ENCODE measurements at places on chromosomes 2 and 18.
A peak's percentile ranks its signal among the peaks of the same experiment; 100 is the strongest.

- no peak for DNase-seq
These were observed 1.6 kb downstream of the KCNJ3 start for GRCh38 chr2:154700136-154700535.

DNA sequence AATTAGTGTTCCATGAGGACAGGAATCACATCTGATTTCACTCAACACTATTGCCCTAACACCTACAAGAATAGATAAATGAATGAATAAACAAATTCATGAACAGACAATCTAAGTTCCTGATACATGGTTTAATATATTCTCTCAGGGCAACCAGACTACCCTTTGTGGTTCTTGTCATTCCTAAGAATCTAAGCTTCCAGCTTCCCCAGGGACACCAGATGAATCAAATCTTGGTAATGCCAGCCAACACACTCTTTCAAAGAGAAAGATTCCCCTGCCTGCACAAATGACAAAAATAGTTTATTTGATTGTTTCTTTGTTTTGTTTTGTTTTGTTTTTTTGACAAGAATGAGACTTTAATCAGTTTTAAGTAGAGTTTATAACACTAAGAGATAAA, 237.5 kb upstream of the CHAC2 start:
- DNase-seq: no peak

DNA sequence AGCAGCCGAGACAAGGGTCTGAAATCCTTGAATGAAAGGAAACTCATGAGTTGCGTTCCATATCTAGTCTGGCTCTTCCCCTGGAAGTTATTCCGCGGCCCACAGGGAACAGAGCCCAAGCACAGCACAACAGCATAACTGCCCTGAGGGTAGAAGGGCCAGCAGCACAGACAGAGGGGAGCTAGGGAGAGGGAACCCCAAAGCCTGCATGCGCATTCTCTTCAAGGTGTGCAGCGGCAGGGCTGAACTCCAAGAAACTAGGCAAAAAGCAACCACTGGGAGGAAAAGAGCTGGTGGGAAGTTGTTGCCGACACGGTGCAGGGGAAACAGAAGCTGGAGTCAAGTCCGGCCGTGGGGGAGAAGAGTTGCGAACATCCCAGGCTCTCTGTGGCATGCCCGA, 11.8 kb downstream of the GPR148 start:
- no peak for DNase-seq

DNA sequence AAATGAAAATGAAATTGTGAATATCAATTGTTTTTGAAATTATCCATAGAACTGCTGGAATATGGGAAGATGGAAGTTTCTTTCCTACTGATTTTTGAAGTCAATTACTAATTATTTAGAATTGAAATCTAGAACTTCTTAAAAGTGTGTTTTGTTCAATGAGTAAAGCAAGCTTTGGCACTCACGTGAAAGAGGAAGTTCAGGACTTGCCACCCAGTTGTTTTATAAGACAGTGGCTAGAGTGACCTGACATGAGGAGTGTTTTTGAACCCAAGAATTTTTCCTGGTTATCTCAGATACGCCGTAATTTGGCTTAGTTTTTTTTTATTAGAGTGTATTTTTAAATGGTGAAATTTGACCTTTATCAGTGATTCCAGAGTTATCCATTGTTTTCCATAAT, 3.5 kb downstream of the MXD1 start:
- peak; percentile 14 for DNase-seq

- DNase-seq: no peak
These were observed 70.1 kb downstream of the TSHZ1 start for GRCh38 chr18:75280427-75281280.

GRCh38 chr2:40299781-40300180, 152.1 kb downstream of the SLC8A1 start:
- no peak for DNase-seq

- no peak for DNase-seq
These were observed 29.0 kb downstream of the CCDC195 start for GRCh38 chr2:224687156-224687555.

- DNase-seq: no peak
These were observed 8.0 kb upstream of the MYL1 start for GRCh38 chr2:210323003-210323402.

DNA sequence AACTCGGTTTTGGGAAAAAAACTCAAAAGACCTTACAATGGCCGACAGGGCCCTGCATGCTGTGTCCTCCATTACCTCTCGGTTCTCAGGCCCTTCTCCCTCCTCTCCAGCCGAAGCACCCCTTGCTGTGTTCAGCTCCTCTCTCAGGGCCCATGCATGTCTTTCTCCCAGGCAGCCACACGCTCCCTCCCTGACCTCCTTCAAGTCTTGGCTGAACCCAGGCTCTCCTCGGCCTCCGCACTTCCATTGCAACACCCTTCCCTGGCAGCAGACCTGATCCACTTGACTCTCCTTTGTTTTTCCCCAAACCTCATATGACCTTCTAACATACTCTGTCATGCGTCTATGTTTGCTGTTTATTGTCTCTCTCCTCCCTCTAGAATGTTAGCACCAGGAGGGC, 114.0 kb downstream of the CYP26B1 start:
- no peak for DNase-seq

DNA sequence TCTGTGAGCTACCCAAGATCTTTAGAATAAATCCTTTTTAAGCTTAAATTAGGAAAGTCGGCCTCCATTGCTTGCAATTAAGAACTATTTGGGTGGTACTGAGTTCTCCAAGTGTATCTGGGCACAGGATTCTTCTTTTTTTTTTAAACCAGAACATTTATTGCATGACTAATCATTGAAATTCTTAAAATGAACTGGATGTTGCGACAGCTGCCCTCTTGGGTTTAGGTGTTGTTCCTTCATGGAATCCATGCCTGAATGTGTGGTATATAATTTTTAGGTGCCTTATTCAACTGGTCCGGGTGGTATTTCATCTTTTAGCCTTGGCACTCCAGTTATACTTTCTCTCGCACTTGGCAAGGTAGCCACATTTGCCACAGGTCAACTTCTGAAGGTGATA, 14.5 kb upstream of the KCNK3 start:
- DNase-seq: no peak

DNA sequence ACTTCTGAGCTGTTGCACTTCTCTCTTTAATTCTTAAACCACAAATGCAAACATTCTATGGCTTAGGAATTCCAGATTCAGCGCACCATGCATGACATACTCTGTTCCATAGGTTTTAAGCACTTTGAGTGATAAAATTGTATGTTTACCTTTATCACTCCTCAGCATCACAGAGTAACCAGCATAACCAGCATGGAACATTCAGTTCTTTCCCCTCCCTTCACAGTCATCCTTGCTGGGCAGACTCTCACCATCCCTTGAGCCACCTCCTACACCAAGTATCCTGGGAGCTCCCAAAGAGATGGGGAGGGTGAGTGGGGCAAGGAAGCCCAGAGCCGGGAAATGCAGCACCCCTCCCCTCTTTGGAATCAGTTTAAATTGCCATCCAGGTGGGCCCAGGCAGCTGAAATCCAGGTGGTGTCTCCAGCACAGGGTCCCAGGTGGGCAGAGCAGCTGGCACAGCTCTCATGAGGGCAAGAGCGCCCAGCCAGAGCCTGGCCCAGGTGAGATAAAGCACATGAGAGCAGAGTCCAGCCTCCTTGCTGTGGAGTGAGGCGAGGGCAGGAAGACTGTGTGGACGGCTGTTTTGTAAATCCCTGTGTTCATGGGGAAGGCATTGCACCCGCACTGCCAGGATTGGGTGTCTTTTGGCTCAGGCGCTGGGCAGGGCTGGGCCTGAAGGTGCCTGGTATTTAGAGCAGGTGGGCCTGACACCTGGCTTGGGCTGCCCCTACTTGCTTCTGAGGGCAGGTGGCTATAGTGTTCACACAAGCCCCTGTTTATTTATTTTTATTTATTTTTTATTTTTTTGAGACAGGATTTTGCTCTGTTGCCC, 36.8 kb downstream of the LAMA3 start:
- DNase-seq: no peak

GRCh38 chr2:182207049-182207746, 219.6 kb downstream of the PDE1A start:
- no peak for DNase-seq

DNA sequence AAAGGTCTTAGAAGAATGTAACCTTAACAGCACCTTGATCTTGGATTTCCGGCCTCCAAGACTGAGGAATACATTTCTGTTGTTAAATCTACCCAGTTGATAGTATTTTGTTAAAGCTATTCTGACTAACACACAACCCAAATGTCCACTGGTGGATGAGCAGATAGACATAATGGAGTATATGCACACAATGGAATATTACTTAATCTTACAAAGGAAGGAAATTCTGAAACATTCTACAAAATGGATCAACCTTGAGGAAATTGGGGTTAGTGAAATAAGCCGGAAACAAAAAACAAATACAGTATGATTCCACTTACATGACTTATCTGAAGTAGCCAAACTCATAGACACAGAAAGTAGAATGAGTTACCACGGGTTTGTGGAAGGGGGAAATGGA, 168.7 kb downstream of the ZNF804A start:
- no peak for DNase-seq

DNA sequence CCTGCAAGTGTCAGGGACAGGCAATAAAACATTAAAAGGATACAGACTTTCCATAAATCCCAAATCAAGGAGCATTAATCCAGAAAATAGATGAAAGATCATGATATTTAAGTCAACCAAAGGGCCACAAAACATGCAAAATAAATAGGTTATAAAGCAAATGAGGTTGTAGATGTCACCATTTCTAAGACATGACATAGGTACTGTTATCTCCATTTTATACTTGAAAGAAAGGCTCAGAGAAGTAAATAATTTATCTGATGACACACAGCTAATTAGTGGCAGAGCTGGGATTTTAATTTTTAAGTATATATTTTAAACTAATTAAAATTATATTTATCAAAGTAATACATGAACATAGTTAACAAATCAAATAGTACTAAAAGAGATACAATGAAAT, 301.8 kb downstream of the AGPS start:
- DNase-seq: no peak

DNA sequence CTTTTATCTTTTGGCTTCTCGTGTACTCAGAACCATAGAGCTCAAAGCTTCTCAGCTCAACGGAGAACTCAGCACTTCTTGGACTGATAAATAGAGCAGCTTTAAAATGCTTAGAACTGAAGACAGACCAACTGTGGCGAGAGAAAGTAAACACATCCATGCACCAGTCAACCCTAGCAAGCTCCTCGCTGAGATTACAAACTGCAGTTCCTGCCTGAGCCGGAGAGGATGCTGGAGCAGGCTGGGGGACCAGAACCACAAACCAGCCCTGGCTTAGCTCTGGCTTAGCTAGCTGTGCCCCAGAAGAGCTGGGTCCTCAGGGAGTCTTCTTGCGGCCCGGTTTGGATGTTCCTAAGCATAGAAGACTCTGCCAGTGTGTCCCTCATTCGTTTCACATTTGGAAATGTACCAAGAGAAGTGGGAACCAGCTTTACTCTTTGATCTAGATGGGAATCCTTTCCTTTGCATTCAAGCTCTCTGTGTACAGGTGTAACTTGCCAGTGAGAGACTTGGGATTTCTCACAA, 5.6 kb downstream of the PAX8 start:
- DNase-seq: no peak

GRCh38 chr2:240457223-240458043, 22.0 kb downstream of the GPC1 start:
- no peak for DNase-seq

GRCh38 chr2:110215566-110216158, 3.3 kb upstream of the MTLN start:
- DNase-seq: no peak

DNA sequence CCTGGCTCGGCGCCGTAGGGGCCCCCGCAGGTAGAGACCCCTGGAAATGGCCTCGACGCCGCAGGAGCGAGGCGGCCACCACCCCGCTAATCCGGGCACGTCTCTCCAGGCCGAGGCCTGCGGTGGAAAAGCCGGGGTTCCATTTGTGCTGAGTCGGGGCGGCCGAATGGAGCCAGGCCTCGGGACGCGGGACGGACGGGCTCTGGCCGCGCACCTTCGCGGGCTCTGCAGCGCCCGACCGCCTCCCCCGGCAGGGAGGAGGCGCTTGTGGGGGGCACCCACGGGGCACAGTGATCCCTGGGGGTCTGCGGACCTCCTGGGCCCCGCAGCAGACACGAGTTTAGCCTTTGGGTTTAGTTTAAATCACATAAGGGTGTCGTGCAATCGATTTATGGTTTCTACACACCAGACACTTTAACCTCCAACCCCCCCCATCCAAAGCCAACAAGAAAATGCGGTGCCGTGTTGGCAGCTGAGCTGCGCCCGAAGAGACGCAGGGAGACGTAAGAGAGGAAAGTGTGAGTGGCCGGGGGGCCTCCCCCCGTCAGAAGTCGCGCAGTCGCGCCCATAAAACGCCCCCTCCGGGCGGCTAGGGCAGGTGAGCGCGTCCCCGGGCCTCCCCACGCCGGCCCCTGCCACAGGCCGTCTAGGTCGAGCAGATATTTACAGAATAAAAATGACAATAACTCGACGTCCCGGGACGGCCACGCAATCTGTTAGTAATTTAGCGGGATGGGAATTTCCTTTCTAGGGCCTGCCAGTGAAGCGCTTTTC, 1.0 kb upstream of the NFATC1 start:
- DNase-seq: no peak

GRCh38 chr2:118255301-118255700, 167.0 kb downstream of the INSIG2 start:
- no peak for DNase-seq

- no peak for DNase-seq
These were observed 926 bp downstream of the NDUFV2 start for GRCh38 chr18:9103376-9103873.

- DNase-seq: no peak
These were observed 169.2 kb downstream of the TRIM43 start for GRCh38 chr2:95760806-95761525.

DNA sequence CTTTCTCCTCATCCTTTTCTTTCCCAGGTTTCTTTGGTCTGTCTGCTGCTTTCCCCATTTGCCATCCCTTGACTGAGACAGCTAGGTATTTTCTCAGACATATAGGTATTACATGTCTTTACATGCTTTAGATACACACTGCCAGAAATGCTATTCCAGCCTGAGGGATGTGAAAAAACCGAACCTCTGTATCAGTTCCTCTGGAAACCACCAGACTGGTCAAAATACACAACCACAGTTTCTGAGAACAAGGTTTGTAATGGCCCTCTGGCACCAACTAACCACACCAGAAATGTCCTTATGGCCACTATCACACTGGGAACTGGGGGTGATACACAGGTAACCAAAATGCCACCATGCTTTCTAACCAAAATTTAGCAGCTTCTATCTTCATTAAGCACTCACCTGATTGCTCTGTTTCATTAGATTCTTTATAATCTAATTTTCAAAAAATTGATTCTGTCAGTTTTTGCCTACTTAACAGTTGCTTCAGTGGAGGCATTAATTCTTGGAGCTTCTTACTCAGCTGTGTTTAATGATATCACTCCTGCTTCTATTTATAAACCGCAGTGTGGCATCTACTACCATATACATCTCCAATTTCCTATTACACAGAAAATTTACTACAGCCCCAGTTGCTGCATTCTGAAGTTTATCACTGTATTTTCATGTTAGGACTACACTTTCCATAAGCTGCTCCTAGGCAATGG, 243.5 kb downstream of the WDPCP start:
- DNase-seq: no peak
